ENCODE measurements at places on chromosomes 2 and 18. TPM values are rescaled to one million over a fixed set of nuclear protein-coding genes. Genes with fewer than 3 reads are reported as not detected.

- no peaks in the 10 kb centered on the region for H3K36me3 ChIP-seq
Observed at GRCh38 chr2:112803691-112804521, 19.6 kb upstream of the IL1A start.

MROH2A gene
- polyA plus RNA-seq, result not detected

GRCh38 chr2:189363559-189363958 is 77.7 kb upstream of the WDR75 start:
- H3K27me3 ChIP-seq, result no peaks in the 10 kb centered on the region
- no peak overlapping the region for H3K27ac ChIP-seq
- H3K4me1 ChIP-seq, result no peaks in the 10 kb centered on the region
- DNase-seq, result no peak
- no peaks in the 10 kb centered on the region for H3K36me3 ChIP-seq
- no peak overlapping the region for H3K4me3 ChIP-seq

- no peak for DNase-seq
- no peaks in the 10 kb centered on the region for H3K4me1 ChIP-seq
- H3K4me3 ChIP-seq, result no peak overlapping the region
Observed at GRCh38 chr2:120709608-120710041, 26.0 kb upstream of the GLI2 start.

DNA sequence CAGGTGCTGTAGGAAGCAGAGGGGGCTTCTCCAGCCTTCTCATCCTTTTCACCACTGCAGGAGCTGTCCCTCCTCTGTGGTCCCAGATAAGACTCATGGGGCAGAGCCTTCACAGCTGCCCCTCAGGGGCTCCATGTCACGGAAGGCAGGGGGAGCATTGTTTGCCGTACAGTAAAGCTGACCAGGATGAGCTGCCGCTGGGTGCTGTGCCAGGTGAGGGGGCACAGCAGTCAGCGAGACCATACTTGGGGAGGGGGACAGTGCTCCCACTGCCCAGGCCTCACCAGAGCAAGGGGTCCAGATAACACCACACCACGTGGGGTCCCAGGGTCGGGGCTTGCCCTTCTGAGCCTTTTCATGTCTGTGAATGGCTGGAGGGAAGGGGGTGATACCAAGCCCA is 46.3 kb downstream of the PLEKHB2 start:
- no peaks in the 10 kb centered on the region for H3K27me3 ChIP-seq
- DNase-seq, result no peak
- H3K4me1 ChIP-seq, result no peaks in the 10 kb centered on the region
- H3K36me3 ChIP-seq, result peaks cover 12% of the 10 kb centered on the region
- H3K27ac ChIP-seq, result no peak overlapping the region
- no peak overlapping the region for H3K4me3 ChIP-seq

TCF7L1 gene
- 8.9 TPM for polyA plus RNA-seq

DNA sequence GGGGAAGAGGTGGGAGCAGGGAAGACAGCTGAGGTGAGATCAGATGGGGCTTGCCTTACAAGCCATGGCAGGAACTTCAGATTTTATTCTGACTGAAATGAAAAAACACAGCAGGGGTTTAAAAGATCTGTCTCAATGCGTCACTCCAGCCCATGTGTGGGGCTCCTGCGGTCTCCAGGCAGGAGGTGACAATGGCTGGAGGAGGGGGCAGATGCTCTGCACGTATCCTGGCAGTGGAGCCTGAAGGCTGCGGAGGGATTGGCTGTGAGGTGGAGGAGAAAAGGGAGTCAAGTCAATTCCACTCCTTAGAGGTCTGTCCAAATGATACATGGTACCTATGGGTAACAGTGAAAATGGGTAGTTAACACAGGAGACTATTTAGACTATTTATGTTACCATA is 40.5 kb upstream of the KIDINS220 start:
- H3K4me3 ChIP-seq, result no peak overlapping the region
- H3K4me1 ChIP-seq, result no peaks in the 10 kb centered on the region
- no peak overlapping the region for H3K27ac ChIP-seq
- no peak for DNase-seq
- H3K27me3 ChIP-seq, result no peaks in the 10 kb centered on the region

GRHL1 gene
- 0.29 TPM for polyA plus RNA-seq

DNA sequence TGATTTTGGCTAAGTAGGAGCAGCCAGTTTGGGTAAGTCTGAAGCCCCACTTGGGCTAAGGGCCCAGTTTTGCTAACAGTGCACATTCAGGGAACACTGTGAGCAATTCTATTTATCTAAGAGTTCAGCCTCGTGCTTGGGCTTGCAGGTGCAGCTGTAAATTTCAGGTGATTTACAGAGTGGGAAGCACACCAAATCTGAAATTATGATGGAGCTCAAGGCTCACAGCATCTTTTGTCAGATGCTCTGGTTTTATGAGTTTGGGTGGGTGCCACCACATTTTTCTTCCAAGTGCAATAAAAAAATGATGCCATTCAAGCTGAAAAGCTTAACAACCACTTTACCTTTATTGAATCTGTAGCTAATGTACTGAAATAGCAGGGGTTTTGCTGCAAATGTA is 671.2 kb downstream of the LRRTM4 start:
- no peak for DNase-seq
- no peaks in the 10 kb centered on the region for H3K4me1 ChIP-seq
- no peak overlapping the region for H3K27ac ChIP-seq
- H3K4me3 ChIP-seq, result no peak overlapping the region
- H3K27me3 ChIP-seq, result no peaks in the 10 kb centered on the region

- no peaks in the 10 kb centered on the region for H3K36me3 ChIP-seq
- DNase-seq, result no peak
- H3K4me1 ChIP-seq, result no peaks in the 10 kb centered on the region
Observed at GRCh38 chr2:74856004-74856578, 22.2 kb downstream of the HK2 start.

SNORC gene
- 1.6 TPM for polyA plus RNA-seq

DNA sequence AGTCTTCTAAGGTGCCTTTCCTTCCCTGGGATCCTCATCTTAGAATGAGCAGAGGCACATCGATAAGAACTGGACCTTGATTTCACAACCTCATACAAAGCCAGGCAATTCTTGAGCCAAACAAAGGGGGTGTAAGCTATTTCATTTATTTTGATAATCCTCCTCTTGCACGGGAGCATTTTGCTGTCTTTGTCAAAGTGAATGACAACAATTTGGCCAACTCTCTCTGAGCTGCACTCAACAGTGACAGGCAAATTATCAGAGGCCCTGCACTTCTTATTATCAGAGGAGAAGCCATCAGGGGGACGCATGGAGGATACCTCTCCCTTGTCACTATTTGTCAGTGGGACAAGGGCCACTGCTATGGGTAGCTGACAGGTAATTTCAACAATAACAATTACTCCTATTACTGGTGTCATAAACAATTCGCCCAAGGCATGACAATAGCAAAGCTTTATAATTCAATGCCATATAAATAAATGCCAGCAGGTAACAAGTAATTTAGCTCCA is 260.4 kb downstream of the MEIS1 start:
- no peak overlapping the region for H3K27ac ChIP-seq
- no peaks in the 10 kb centered on the region for H3K27me3 ChIP-seq
- no peaks in the 10 kb centered on the region for H3K36me3 ChIP-seq
- no peak overlapping the region for H3K4me3 ChIP-seq
- no peaks in the 10 kb centered on the region for H3K4me1 ChIP-seq
- DNase-seq, result no peak

DNA sequence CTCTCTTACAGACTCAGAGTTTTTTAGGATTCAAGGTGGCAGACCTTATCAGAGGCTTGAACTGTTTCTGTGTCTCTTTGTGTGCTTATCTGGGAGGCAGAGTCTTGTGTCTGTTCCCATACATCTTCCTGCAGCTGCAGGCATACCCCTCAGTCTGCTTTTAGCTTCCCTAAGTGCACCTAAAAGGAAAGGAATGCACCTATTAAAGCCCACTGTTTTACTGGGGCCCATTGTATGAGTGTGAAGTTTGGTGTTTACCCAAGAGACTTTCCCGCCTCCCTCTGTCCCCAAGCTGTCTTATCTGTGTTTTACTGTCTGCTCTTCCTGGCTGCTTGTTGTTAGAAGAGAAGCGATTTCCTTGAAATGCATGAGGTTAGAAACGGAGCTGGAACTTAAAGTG is 1757.3 kb upstream of the PIK3C3 start:
- no peak overlapping the region for H3K4me3 ChIP-seq
- no peaks in the 10 kb centered on the region for H3K27me3 ChIP-seq
- H3K27ac ChIP-seq, result no peak overlapping the region
- H3K4me1 ChIP-seq, result no peaks in the 10 kb centered on the region
- H3K36me3 ChIP-seq, result no peaks in the 10 kb centered on the region
- DNase-seq, result no peak

DNA sequence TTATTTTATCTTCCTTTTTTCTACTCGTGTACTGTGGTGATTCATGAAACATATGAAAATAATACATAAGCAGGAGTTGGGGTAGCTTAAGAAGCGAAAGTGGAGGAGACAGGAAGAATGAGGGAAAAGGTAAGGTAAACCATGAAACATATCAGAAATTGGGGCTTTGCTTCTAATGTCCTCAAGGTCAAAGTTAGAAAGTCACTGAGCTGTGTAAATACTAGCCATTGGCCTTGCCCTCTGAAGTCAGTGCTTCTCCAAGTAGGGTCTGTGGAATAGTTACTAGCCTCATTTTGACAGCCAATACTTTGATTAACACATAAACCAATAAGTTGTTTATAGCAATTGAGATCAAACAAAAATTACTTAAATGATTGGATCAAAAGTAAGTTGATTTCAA is 117.2 kb downstream of the MAP4K4 start:
- no peaks in the 10 kb centered on the region for H3K36me3 ChIP-seq
- H3K4me1 ChIP-seq, result peaks cover 58% of the 10 kb centered on the region
- H3K4me3 ChIP-seq, result no peak overlapping the region
- no peaks in the 10 kb centered on the region for H3K27me3 ChIP-seq
- no peak overlapping the region for H3K27ac ChIP-seq

DSG4 gene
- not detected for polyA plus RNA-seq

DNA sequence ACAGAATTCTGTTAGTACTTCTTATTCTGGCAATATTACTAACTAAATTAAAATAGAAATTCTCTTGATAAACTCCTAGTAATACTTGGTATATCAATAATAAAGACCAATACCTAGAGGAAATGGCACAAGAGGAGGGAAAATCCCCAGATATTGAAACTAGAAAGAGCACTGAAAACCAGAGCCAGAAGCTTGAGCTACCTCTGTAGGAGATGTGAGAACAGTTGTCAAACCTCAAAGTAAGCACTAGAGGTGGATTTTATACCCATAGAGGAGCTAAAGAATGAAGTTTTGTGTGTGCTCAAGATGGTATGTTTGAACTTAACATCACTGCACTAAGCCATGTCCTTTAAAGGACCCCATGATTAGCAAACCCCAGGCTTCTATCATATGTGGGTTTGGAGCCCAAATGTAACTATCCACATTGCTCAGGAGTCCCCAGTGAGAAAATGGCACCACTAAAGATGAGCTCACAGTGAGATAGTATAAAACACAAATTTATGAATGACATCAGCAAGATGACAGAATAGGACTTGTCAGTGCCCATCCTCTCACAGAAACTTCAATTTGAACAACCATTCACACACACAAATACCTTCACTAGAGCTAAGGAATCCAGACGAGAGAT is 122.1 kb downstream of the PKP4 start:
- H3K4me1 ChIP-seq, result peaks cover 9% of the 10 kb centered on the region
- no peaks in the 10 kb centered on the region for H3K27me3 ChIP-seq
- H3K36me3 ChIP-seq, result no peaks in the 10 kb centered on the region

IL36B gene
- not detected for polyA plus RNA-seq

DNA sequence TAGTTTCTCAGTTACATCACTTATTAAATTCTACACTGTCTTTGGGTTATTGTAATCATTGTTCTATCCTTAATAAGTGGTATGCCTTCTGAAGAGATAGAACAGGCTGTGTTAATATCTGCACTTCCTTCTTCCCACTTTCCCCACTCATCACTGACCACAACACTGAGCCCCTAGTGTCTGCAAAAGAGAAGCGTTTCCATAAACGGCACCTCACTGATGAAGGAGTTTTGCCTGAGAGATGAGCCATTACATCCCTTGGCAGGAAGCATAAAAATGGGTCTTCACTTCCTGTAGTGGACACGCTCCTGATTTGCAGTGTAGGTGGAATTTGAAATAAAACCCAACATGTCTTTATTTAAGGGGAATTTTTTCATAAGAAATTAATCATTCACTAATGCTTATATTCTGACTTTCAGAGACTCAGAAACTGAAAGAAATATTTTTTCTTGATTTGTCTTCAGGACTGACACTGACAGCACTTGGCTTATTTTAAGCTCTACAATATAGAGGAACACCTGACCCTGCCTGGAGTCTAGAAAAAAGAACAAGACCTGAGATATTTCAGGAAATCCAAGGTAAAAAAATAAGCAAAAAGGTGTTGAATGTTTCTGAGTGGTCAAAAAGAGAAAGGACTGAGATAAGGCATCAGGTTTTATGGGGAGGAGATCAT is 275.3 kb downstream of the RAD51AP2 start:
- no peak for DNase-seq
- H3K27me3 ChIP-seq, result no peaks in the 10 kb centered on the region
- no peak overlapping the region for H3K4me3 ChIP-seq
- no peaks in the 10 kb centered on the region for H3K4me1 ChIP-seq
- H3K36me3 ChIP-seq, result no peaks in the 10 kb centered on the region
- H3K27ac ChIP-seq, result no peak overlapping the region

DNA sequence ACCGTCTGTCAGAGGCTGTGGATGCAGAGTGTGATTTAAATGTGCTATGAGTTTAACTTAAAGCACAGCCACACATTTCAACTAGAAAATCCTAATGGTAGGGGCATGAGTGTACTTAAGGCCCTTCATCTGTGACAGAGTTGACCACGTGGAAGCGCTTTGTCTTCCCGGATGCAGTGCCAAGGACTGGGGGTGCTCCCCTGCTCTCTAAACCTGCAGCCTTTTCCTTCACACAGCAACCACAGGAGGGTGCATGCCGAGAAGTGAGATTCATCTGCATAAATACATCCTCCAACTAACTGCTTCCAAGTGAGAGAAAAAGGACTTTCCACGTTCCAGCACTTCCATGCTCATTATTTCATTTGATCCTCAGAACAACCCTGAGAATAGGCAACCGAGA is 149.6 kb downstream of the MYT1L start:
- H3K36me3 ChIP-seq, result no peaks in the 10 kb centered on the region
- no peak overlapping the region for H3K27ac ChIP-seq
- no peaks in the 10 kb centered on the region for H3K27me3 ChIP-seq
- peaks cover 12% of the 10 kb centered on the region for H3K4me1 ChIP-seq

EIPR1 gene
- 6.8 TPM for polyA plus RNA-seq

- H3K27ac ChIP-seq, result no peak overlapping the region
- no peaks in the 10 kb centered on the region for H3K36me3 ChIP-seq
- H3K4me1 ChIP-seq, result no peaks in the 10 kb centered on the region
- no peak overlapping the region for H3K4me3 ChIP-seq
Observed at GRCh38 chr2:195575016-195575415, 82.0 kb upstream of the SLC39A10 start.

DNA sequence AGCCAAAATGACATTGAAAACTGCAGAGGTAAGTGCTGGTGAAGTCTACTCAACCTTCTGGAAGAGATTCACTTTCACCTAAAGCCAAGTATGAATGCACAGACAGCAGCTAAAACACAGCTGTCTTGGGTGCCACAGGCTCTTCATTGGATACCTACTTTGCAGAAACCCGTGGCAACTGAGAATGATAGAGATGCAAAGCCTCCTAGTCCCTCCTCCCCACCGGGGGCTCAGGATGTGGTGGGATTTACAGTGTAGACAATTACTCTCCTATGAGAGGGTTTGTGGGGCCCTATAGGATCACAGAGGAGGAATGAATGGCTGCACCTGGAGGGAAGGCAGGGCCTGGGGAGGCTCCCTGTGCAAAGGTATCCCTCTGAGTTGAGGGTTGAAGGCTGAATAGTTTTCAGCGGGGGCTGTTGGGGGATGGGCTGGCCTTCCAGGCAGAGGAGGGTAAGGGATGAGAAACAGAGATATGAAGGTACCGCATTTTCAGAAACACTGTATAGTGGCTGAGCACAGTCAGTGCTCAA is 131.6 kb downstream of the RNF144A start:
- DNase-seq, result no peak
- no peak overlapping the region for H3K27ac ChIP-seq
- H3K27me3 ChIP-seq, result no peaks in the 10 kb centered on the region
- no peaks in the 10 kb centered on the region for H3K36me3 ChIP-seq
- peaks cover 8% of the 10 kb centered on the region for H3K4me1 ChIP-seq

Data from heart right ventricle (tissue), 16 donors.